Right lobe of liver (tissue), 6 donors: ENCODE measurements at places on chromosomes 1 and 21.

- no peak for DNase-seq
Measured at GRCh38 chr1:151267760-151268159, 13.2 kb downstream of the PSMD4 start.

DNA sequence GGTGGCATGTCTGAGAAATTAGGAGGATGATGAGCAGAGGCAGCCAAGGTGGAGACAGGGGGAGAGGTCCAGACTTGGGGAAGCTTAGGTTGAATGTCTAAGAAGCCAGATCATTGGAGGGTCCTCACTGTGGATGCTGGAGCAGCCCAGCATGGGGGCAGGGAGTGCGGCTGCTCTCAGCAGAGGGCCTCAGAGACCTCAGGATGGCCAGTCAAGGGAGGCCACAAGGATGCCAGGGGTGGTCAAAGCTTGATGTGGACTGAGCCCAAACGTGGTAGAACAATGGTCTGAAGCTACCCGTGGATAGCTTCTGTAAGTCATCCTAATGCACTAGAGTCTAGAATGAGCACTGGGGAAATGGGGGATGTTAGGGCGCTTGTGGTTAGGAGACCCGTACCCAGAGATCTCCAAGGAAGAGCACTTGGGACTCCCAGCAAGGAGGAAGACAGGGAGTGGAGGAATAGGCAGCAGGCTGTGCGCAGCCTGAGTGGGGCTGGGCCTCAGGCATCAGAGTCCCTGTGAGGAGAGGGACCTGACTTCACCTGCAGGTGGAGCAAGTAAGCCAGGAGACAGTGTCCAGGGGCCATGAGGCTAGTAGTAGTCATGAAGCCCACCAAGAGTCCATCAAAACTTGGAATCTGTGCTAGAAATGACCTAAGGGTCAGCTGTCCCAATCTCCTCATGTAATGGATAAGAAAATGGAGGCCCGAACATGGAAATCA, 4.3 kb upstream of the S100A9 start:
- DNase-seq: no peak

- DNase-seq: no peak
Measured at GRCh38 chr21:44757731-44758130, 43.9 kb downstream of the UBE2G2 start.

GRCh38 chr21:34795548-34796180, 126.9 kb downstream of the CLIC6 start:
- peak; percentile 69 for DNase-seq

GRCh38 chr1:217342105-217342504, 288.8 kb downstream of the GPATCH2 start:
- no peak for DNase-seq

GRCh38 chr1:182357171-182357570, 34.4 kb downstream of the GLUL start:
- DNase-seq: no peak

GRCh38 chr1:89310976-89311375, 38.3 kb upstream of the GBP5 start:
- no peak for DNase-seq

- DNase-seq: no peak
Measured at GRCh38 chr1:42944246-42944928, 14.3 kb downstream of the SLC2A1 start.

DNA sequence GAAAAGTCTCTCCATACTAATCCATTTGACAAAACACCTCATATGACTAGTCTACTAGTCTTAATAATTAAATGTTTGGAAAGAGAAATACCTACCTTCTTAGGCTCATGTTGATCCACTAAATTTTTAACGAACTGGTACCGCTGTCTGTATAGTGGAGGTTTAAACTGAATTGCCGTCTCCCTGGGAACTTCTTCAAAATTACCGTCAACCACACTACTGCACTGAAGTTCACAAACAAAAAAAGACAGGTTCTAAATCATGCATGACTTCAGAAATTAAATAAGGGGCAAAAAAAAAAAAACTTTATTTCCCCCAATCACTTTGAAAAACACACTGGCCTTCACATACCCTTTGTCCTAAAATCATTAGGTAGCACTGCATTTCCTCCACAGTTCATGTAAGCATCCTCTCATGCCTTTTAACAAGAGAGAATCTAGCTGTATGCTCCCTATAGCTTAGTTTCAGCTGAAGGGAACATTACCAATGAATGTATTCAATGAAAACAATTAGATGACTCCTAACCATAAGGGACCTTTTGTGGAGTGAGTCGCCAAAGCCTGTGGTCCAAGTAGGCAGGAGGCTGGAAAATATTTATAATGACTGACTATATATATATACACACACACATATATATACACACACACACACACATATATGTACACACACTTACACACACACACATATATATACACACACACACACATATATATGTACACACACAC, 3.4 kb downstream of the HENMT1 start:
- DNase-seq: no peak

DNA sequence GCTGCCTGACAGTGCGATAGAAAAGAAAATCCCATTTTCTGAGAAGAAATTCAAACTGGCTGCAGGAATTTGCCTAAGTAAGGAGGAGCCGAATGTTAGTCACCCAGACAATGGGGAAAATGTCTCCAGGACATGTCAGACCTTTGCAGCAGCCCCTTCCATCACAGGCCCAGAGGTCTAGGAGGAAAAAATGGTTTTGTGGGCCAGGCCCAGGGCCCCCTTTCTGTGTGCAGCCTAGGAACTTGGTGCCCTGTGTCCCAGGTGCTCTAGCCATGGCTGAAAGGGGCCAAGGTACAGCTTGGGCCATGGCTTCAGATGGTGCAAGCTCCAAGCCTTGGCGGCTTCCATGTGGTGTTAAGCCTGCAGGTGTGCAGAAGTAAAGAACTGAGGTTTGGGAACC, 14.6 kb downstream of the ZBTB21 start:
- DNase-seq: no peak

- no peak for DNase-seq
Measured at GRCh38 chr1:28354121-28354520, 15.4 kb upstream of the PHACTR4 start.

DNA sequence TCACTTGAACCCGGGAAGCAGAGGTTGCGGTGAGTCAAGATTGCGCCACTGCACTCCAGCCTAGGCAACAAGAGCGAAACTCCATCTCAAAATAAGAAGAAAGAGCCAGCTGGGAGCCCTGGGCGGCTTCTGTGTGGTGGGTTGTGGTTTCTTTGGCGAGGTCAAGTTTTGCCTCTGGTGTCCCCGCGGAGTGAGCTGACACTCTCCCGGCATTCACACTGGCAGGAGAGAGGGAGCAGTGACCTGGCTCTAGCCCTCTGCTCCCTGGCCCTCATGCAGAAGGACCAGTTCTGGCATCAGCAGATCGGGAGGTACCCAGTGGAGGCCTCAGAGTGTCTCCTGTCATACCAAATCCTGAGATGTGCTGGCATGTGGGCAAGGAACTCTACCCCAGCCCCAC, 81.0 kb upstream of the VAMP3 start:
- DNase-seq: no peak

- no peak for DNase-seq
Measured at GRCh38 chr1:13804240-13804633, 104.2 kb downstream of the PRDM2 start.

- DNase-seq: no peak
Measured at GRCh38 chr21:46489162-46489663, 30.5 kb downstream of the DIP2A start.

GRCh38 chr1:59484096-59484495, 187.2 kb downstream of the FGGY start:
- no peak for DNase-seq
